ENCODE measurements at places on chromosomes 4 and X.

DNA sequence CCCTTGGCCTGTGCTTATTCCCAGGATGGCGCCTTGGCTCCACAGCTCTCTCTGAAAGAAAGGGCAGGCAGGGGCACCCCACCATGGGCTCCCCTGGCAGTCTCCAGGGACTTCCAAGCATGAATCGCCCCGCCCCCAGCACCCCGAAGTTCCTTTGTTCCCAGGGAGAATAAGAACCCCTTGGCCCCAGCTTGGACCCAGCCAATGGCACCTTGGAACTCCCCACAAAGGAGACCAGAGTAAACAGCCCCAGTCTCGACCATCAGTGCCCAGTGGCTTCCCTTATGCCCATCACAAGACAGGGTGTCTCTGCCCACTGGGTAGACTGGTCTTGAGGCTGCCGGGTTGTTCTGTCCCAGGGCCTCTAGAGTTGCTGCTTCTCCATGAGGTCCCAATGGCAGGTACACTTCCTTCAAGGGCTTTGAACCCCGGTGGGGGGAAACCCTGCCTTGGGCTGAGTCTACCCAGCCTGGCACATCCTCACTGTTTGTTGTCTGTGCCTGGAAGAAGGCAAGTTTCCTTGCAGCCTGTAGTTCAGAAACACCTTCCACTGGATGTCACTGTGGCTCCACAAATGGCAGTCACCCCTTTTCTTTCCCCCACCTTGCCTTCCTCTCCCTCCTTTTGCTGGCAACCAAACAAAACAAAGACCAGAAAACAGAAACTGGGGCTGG lies 30.8 kb downstream of the NBDY start:
- DNase-seq = no peak

- DNase-seq = no peak
Measured at GRCh38 chr4:123017636-123018395, 95.4 kb upstream of the NUDT6 start.

- DNase-seq = no peak
Measured at GRCh38 chr4:174742561-174742960, 86.5 kb downstream of the GLRA3 start.

- no peak for DNase-seq
Measured at GRCh38 chr4:3077796-3078195, 3.3 kb downstream of the HTT start.

GRCh38 chr4:27662426-27662825 lies 801.8 kb downstream of the STIM2 start:
- no peak for DNase-seq

DNA sequence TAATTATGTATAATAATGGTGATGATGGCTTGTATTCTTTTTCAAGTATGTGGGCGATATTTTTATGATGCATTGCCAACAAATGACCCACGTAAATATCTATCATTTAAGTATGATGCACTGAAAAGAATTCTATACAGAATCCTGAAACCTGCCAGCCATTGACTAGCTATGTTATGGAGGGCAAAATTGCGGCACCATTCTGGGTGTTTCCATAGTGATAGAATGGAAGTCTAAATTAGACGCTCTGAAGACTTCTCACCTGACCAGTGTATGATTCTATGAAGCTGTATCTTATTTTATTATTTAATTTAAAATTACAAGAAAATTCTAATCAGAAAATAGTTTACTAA lies 677 bp upstream of the CENPC start:
- DNase-seq = no peak

DNA sequence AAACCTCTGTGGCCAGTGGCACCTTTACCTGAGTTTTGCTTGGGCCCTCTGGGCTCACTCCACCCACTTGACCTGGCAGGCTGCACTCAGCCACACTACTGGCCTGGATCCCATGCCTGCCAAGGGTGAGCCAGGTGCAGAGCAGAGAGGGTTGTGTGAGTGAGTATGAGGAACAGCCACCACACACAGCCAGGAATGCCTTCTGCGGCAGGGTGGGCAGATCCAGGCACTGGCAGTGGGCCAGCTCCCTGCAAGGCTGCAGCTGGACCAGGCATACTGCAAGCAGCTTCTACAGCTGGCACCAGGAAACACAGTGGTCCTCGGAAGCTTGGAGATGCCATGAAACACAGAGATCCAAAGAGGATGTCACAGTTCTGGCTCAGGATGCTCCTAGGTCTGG lies 570.1 kb upstream of the ACTRT1 start:
- no peak for DNase-seq

DNA sequence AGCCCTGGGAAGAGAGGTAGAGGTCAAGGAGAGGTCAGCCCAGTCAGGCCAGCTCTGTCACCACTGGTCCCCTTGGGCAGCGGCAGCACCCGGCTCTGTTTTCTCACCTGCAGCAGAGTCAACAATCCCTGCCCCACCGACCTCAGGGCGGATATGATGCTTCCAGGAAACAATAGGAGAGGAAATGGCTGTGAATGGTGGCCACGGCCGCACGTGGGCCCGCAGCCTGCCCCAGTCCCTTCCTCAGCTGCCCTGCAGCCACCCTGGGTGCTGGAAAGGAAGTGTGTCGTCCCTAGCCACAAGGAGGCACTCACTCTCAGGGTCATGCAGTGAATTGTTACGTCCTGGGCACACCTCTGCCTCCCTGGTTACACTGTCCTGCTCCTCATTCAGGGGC lies 92.5 kb upstream of the ENPP6 start:
- no peak for DNase-seq

DNA sequence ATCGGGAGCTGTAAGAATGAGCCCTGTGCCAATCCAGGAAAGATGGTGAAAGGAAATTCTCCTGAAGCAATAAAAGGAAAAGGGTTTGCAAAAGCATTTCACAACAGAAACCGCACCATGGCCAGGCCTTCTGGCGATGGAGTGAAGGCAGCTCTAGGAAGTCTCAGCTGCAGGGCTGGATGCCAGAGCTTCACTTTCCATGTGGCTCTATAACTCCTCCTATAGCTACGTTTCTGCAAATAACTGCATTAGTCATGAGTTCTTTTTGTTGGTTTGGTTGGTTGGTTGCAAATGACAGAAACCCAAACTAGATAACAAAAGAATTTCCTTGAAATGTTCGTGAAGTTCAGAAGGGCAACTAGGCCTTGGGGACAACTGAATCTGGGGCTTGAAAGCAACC lies 84.6 kb downstream of the RELL1 start:
- DNase-seq = no peak

- no peak for DNase-seq
Measured at GRCh38 chr4:163755013-163755412, 260.5 kb downstream of the TMA16 start.

GRCh38 chr4:59484944-59485343 lies 1715.2 kb upstream of the ADGRL3 start:
- no peak for DNase-seq

- peak; percentile 98 for DNase-seq
Measured at GRCh38 chr4:20251796-20252655, at the start of gene SLIT2. TSS of gene SLIT2 (plus strand) at chr4:20251905. CDS start at chr4:20253816, 1,911 bp downstream.

- no peak for DNase-seq
Measured at GRCh38 chrX:31449081-31449480, 377.2 kb upstream of the FTHL17 start.

DNA sequence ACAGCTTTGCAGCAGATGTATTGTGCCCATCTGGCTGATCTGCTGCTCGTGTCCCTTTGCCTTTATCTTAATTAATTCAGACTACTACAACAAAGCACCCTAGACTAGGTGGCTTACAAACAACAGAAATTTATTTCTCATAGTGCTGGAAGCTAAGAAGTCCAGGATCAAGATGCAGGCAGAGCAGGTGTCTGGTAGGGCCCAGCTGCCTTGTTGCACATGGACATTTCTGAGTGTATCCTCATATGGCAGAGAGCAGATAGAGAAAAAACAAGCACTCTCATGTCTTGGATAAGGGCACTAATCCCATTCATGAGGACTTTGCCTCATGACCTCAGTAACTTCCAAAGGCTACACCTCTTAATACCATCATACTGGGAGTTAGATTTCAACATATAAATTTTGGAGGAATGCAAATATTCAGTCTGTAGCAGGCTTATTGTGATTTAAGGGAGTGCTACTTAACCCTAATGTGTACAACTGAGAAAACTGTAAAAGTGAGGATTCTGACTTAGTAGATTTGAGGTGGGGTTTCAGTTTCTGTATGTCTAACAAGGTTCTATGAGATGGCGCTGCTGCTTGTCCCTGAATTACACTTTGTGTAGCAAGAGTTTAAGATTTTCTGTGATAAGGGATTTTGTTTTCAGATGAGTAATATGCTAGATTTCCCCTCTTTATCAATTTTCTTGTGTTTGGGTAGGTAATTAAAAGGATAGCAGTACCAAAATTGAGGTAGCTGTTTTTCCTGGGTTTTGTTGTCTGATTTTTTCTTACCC lies 473.2 kb upstream of the TECRL start:
- no peak for DNase-seq

DNA sequence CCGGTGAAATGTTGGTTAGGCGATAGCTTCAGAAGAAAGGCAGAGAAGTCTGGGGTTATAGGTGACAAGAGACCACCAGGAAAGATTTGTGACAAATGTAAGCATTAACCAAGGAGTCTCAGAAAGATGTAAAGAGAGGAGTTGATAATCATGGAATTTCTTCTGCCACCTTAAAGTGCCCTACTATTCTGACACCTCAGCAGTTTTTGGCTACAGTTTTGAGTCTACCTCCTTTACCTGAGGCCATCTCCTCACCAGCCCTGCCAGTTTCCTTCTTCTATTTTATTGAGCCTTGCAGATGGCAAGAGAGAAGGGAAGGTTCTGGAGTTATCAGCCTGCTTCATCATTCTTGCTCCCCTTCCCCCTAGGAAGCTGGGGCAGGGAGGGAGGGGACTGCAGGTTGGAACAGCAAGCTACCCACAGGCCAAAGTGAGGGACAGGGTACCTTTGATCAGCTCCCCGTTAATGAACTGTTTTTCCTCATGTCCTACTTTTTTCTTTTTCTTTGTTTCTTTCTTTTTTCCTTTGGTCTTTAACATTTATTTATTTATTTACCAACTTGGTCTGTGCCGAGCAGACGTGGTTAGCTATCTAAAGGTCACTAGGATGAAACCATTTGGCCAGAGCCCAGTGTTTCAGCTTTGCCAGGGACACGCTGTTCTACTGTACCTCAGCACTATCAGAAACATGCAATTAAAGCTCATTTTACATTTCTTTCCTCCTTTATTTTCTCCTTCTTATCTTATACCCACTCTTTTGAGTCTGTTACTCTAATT lies 438.7 kb upstream of the AR start:
- no peak for DNase-seq

All from HuH-7 (cell line).